Cardiac atrium fibroblast (primary cell): ENCODE measurements at places on chromosomes 12 and 14. TPM values are rescaled to one million over a fixed set of nuclear protein-coding genes. Genes with fewer than 3 reads are reported as not detected.

The JAG2 gene
- 4.3 and 4.4 TPM in 2 replicates for total RNA-seq

The SPIC gene
- not detected in 2 replicates for total RNA-seq

The AMHR2 gene
- not detected in 2 replicates for total RNA-seq

The ITGA7 gene
- 4.0 and 6.8 TPM in 2 replicates for total RNA-seq

The CKB gene
- total RNA-seq = 44.9 and 67.9 TPM in 2 replicates

The TMEM263 gene
- total RNA-seq = 123 and 127 TPM in 2 replicates

The TPH2 gene
- not detected in 2 replicates for total RNA-seq

The RNASE7 gene
- total RNA-seq = not detected in 2 replicates

The DPY19L2 gene
- total RNA-seq = 0.36 and 0.81 TPM in 2 replicates

The DIO2 gene
- total RNA-seq = 4.0 and 12.5 TPM in 2 replicates

The KRT83 gene
- total RNA-seq = not detected in 2 replicates

The IGF1 gene
- not detected in 2 replicates for total RNA-seq

The MGAT2 gene
- total RNA-seq = 67.7 and 84.1 TPM in 2 replicates

The SRRM4 gene
- not detected in 2 replicates for total RNA-seq

The RBMS2 gene
- 14.9 and 15.3 TPM in 2 replicates for total RNA-seq

The PFKM gene
- 26.5 and 50.2 TPM in 2 replicates for total RNA-seq

The INHBC gene
- total RNA-seq = not detected in 2 replicates

The JDP2 gene
- 95.1 and 122 TPM in 2 replicates for total RNA-seq

The APOF gene
- total RNA-seq = not detected in 2 replicates

The CNTN1 gene
- total RNA-seq = not detected in 2 replicates

The TAS2R13 gene
- total RNA-seq = not detected in 2 replicates

The TSPAN8 gene
- total RNA-seq = 6.0 and 15.4 TPM in 2 replicates

The AQP6 gene
- total RNA-seq = not detected in 2 replicates

The CPNE6 gene
- total RNA-seq = not detected in 2 replicates

The SMCO2 gene
- not detected in 2 replicates for total RNA-seq

The MUCL1 gene
- total RNA-seq = not detected in 2 replicates

The SLC6A13 gene
- total RNA-seq = not detected in 2 replicates

The POTEM gene
- not detected in 2 replicates for total RNA-seq

The HPD gene
- 11.4 and 17.8 TPM in 2 replicates for total RNA-seq

The GSG1 gene
- 1.1 and 4.5 TPM in 2 replicates for total RNA-seq

The BATF gene
- not detected in 2 replicates for total RNA-seq

The SVOP gene
- total RNA-seq = not detected in 2 replicates

The IL26 gene
- 0.32 TPM in 1 of 2 replicates, not detected in the other for total RNA-seq

The KRT78 gene
- total RNA-seq = not detected in 2 replicates

The LTBR gene
- 203 and 232 TPM in 2 replicates for total RNA-seq

The IAPP gene
- not detected in 2 replicates for total RNA-seq

The INSM2 gene
- total RNA-seq = not detected in 2 replicates

The B4GALNT3 gene
- total RNA-seq = 1.6 TPM in 1 of 2 replicates, not detected in the other

The TAC3 gene
- 0.32 TPM in 1 of 2 replicates, not detected in the other for total RNA-seq

The ZNF385A gene
- 3.2 and 14.3 TPM in 2 replicates for total RNA-seq

The STAB2 gene
- not detected in 2 replicates for total RNA-seq

The SART3 gene
- 24.4 and 28.0 TPM in 2 replicates for total RNA-seq

The NTS gene
- total RNA-seq = not detected in 2 replicates

The NEDD1 gene
- 12.6 and 14.4 TPM in 2 replicates for total RNA-seq

The PRKD1 gene
- 25.3 TPM in 2 replicates for total RNA-seq

The TC2N gene
- total RNA-seq = 0.97 and 1.3 TPM in 2 replicates

The TMEM119 gene
- total RNA-seq = 1.3 TPM in 1 of 2 replicates, not detected in the other
